NCI-H69 (cell line): ENCODE measurements at places on chromosomes 13 and 19.
A peak's percentile ranks its signal among the peaks of the same experiment; 100 is the strongest.

GRCh38 chr13:37944869-37945442 lies 75.4 kb upstream of the TRPC4 start:
- DNase-seq, result peak; percentile 38

DNA sequence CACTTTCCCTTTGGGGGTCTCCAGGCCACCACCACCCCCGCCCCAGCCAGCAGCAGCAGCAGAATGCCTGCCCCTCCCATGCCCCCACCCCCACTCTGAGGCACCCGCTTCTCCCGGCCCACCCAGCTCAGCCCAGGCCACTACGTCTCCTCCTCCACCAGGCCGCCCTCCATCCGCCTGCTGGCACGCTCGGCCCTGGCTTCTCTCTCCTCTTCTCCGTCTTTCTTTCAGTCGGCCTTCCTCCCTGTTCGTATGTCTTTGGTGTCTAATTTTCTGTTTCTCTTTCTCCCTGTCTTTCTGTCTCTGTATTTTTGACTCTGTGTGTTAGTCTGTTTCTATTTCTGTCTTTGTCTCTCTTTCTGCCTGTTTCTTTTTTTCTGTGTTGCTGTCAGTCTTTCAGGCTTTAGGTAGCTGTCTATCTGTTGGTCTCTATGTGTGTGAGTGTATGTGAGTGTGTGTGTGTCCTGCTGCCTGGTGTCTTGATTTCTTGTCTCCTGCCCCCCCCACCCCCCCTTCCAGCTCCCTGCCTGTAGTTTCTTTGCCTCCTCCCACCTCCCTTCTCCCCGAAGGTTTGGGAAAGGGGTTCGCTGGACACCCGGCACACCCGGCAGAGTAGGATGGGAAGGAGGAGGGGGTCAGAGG lies at the start of gene LGI4:
Gene LGI4, minus strand, starts transcription at position 459 of the 642 bp plus-strand sequence. Its CDS starts 379 bp downstream, at position 80.
- no peak for DNase-seq

- no peak for DNase-seq
Observed at GRCh38 chr13:74910415-74910814, 571.6 kb downstream of the TBC1D4 start.

- DNase-seq, result peak; percentile 57
Observed at GRCh38 chr13:100542826-100543156, 45.8 kb downstream of the GGACT start.

GRCh38 chr19:35828692-35829301 lies 16.2 kb upstream of the PRODH2 start:
- no peak for DNase-seq

GRCh38 chr13:52980695-52981094 lies 47.9 kb upstream of the OLFM4 start:
- DNase-seq, result no peak

DNA sequence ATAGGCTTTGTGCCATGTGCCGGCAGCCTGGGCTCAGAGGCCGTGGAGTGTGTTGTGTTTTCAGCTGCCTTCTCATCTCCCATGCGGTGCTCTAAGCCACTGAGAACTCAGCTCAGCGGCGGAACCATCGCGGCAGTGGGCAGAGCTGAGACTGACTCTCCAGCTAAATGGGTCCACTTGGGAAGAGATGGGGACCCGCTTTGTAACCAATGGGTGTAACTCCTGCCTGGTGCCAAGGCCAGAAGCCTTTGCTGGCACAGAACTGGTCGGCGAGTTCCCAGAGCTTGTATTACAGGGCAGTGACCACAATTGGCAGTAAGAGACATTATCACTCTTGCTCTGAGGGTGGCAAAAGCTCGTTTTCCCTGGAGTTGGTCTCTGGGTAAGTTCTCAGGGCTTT lies 183.0 kb downstream of the STK24 start:
- DNase-seq, result no peak

DNA sequence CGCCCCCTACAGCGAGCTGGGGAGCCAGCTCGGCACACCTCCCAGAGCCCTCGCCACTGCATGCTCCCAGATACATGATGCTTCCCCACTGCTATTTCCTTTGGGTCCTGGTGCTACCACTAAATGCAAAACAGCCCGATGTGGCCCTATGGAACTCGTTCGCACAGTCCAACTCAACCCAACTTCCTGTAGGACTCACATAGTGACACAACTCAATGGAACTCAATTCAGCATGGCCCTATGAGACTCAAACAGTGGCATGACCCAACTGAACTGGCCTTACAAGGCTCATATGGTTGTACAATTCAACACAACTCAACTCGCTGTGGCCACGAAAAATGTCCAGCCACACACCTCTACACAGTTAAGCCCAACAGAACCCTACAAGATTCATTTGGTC lies 3.5 kb downstream of the KCNA7 start:
- DNase-seq, result no peak

- DNase-seq, result no peak
Observed at GRCh38 chr19:6970443-6970842, 50.8 kb downstream of the MBD3L2B start.

DNA sequence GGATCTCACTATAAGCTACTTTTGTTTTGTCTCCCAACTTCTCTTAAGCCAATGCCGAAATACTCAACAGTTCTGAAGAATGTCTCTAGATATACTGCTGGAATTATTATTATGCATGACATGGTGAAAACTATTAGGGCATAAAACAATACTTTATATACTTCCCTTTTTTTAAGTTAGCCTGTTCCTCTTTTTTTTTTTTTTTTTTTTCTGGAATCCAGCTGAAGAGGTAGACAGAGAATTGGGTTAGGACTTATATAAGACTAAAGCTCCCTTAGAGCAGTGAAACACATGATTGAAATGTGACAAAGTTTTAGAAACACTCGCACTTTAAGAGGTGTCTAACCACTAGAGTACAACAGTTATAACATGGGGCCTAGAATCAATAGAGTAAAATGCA lies 850.9 kb upstream of the PCDH9 start:
- DNase-seq, result no peak

GRCh38 chr13:97540696-97541095 lies 106.7 kb downstream of the RAP2A start:
- peak; percentile 14 for DNase-seq

GRCh38 chr19:48963371-48964204 lies 1.5 kb upstream of the FTL start:
- peak; percentile 50 for DNase-seq

DNA sequence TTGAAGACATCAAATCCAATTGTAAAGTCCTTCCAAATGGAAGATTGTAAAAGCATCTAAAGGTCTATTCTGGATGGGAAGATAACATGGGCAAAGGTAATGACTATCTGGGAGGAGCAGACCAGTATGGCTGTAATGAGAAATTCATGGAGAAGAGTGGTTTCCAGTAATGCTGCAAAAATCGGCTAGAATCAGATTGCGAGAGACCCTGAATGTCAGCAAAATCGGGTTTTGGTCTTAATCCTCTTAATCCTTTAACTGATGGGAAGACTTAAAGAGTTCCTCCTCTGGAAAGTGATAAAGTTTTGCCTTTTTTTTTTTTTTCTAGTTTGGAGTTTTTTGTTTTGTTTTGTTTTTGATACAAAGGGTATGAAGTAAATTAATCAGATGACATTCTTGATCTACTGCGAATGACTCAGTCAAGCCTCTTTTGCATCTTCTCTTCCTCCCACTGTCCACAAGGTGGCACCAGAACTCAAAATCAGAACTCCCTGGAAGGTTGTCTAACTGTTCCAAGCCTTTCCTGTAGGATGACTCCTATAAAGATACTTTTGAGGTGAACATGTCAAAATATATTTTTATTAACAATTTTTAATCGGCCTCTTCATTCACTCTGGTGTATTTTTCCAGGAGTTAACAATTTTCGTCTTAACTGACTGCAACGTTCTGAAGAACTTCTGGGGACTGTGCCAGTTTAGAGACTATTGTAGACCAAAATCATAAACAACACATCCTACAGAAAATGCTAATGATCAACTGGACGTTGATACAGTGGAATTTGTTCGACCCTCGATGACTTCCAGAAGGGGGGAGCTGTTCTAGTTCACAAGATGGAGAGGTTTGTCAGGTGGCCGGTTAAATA lies 213.3 kb upstream of the MIR17HG start:
- peak; percentile 80 for DNase-seq

DNA sequence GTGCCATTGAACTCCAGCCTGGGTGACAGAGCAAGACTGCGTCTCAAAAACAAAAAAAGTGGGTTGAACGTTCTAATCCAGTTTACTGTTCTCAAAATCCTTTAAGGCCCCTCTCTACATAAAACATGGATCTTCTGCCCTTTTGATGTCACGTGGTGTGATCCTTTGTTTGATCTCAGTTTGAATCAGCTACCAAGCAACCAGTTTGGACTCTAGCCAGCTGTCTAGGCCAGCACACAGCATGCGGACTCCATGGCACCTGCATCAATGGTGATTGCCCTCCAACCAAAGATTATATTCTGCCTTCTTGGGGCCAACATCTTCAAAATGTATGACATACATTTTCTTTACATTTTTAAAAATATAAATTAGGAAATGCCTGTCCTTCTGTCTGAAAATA lies 365.4 kb downstream of the NDFIP2 start:
- DNase-seq, result peak; percentile 41

DNA sequence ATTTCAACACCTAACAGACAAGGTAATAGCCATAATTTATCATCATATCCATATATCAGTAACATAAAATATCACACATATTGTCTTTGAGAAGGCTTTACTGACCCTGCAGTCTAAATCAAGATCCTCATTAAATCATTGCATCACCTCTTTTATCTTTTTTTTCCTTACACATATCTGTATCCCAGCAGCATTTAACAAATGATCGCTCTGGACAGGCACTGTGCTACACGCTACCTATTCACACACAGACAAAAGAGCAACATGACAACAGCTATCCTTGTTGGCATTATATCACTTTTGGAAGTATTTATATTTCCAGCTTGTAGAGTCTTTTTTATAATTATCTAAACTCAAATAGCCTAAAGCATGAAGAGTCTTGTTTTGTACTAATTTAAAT lies 73.3 kb upstream of the NBEA start:
- DNase-seq, result peak; percentile 4

- no peak for DNase-seq
Observed at GRCh38 chr13:35797991-35798390, 321.5 kb upstream of the MAB21L1 start.

- peak; percentile 39 for DNase-seq
Observed at GRCh38 chr13:23921451-23921888, 24.2 kb upstream of the C1QTNF9B start.
